ENCODE measurements at places on chromosomes 2 and 18.

DNA sequence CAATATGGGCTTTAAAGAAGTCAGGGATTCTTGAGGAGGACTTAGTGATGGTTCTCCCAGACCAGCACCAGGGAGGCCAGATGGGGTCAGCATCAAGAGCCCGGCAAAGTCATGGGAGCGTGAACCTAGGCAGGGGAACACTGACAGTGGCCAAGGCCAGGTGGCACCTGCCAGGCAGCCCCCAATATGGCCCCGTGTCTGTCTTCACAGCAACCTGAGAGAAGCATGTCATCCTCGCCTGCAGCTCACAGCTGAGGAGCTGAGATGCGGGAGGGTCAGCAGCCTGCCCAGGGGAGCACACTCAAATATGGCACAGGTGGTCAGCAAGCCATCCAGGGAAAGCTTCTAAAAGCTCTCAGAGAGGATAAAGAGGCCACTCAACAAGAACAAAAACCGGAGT, 105.7 kb upstream of the GPC1 start:
- no peak for DNase-seq

DNA sequence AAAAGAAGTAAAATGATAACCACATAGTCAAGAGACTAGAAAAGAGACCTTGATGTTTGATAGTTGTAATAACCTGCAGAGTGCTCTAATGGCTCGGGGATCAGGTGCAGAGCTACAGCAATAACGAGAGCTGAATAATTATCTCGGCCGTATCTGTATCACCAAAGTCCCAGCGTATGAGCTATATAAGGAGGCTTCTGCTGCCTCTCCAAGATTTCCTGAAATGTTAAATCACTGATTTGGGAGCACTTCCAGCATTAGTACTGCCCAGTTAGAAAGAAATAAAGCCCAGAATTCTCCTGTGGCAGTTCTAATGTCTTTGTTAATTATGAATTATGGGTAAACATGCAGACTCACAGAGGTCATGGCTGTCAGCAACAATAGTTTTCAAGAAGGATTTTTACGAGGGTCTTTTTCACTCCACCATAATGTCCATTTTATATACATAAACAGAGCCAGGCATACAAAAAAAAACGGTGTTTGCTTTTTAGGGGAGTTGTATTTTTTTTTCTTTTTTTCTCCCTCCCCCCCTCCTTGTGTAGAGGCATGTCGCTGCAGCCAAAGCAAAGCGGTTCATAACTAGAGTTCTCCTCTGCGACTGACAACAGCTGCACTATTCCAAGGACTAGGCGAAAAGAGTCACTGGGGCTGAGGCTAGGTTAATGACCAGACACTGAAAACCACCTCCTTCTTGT, 168.3 kb upstream of the VRK2 start:
- peak; percentile 42 for DNase-seq

GRCh38 chr2:216803791-216804190, 56.1 kb downstream of the TNP1 start:
- no peak for DNase-seq

- DNase-seq: no peak
These were observed 69.3 kb downstream of the SUMO1 start for GRCh38 chr2:202169131-202169530.

DNA sequence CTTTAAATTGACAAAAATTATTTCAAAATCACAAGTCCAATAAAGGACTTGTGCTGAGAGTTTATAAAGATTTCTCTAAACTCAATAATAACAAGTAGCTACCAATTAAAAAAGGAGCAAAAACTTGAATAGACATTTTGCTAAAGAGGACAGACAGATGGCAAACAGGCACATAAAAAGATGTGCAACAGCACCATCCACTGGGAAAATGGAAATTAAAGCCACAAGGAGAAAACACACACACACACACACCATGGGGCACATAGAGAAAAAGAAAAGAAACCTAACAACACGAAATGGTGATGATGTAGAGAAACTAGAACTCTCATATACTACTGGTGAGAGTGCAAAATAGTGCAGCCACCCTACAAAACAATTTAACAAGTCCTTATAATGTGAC, 12.6 kb upstream of the SLC9A4 start:
- DNase-seq: no peak

GRCh38 chr2:30237966-30238800, 6.8 kb downstream of the LBH start:
- DNase-seq: no peak

GRCh38 chr2:112182581-112183034, 44.4 kb downstream of the FBLN7 start:
- DNase-seq: no peak

DNA sequence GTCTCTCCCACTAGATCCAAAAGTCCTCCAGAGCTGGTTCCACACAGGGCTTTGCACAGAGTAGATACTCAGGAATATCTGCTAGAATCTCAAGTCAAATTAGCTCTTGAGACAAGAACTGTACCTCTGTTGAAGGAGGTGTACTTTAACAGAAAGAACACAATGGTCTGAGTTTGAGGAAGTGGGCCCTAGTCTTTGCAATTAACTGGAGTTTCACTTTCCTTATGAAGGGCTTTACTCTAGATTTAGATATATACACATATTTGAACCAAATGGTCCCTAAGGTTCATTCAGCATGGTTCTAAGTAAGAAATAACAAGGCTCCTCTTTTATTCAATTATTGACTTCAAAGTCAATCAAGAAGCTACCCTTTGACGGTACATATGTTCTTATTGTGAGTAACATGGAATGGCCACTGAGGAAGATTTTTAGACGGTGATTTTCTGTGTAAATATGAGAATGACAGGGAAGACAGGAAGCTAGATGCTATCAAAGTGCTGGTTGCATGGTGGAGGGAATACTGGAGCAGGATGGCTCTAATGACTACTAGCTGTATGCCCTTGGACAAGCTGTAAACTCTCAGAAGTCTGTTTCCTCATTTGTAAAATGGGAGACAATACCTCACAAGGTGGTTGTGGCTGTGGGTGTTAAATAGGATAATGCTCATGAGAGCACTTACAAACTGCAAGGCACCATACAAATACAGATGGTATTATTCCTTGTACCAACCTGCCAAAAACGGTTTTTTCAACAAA, 73.5 kb upstream of the SERTAD2 start:
- no peak for DNase-seq

- no peak for DNase-seq
These were observed 1.5 kb downstream of the TTC32 start for GRCh38 chr2:19899985-19900930.

DNA sequence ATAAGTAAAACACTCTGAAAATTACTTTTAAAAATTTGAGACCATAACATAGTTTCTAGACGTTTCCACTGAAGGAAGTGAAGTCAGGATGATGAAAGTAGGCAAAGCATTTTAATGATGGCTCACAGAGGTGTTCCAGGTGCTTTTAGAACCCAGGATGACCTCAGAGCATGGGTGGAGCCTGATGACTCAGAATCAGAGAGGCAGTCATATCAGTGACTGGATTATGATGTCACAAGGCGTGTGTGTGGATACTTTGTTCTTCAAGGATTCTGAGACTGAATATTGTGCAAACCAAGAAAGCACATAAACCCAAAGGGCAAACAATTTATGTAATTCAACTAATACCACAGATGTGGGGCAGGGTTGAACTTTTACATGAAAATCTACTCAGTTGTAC, 208.0 kb upstream of the FBXO11 start:
- DNase-seq: no peak

DNA sequence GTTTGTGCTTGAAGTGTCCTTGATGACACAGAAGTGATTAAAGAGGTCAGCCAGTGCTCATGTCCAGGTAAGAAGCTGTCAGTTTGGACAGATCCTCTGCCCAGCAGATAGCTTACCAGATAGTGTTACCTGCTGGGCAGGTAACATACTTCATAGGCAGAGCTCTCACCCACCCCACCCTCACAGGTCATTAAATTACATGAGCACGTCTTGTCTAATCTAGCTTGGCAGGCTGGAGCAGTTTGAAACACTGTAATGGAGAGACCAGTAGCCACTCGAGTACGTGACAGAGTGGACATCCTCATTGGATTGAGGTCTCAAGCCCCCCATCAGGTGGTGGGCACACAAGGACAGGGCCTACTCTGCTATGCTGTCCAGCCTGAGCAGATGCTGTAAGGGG, 27.1 kb downstream of the TTC32 start:
- no peak for DNase-seq

DNA sequence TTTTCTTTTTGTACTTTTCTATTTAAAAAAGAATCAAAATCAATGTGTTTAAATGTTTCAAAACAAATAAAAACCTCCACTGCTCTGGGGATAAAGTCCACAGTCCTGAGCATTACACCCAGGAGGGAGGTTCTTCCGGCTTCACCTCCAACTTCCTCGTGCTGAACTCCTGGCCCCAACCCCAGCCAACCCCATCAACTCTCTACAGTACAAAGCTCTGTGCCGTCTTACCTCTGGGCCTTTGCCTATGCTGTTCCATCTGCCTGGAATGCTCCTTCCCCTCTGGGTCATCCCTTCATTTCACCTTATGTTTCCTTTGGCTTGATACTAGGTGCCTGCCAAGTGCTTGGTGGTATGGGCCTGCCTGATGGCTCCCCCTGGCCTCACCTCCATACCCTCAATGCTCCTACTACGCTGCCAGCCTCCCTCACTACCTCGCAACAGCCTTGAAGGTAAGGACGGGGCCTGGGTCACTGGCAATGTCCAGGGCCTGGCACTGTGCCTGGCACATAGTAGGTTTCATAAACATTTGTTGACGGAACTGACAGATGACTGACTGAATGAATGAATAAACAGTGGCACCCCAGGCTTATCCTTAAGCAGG, 28.8 kb downstream of the SDC1 start:
- no peak for DNase-seq

DNA sequence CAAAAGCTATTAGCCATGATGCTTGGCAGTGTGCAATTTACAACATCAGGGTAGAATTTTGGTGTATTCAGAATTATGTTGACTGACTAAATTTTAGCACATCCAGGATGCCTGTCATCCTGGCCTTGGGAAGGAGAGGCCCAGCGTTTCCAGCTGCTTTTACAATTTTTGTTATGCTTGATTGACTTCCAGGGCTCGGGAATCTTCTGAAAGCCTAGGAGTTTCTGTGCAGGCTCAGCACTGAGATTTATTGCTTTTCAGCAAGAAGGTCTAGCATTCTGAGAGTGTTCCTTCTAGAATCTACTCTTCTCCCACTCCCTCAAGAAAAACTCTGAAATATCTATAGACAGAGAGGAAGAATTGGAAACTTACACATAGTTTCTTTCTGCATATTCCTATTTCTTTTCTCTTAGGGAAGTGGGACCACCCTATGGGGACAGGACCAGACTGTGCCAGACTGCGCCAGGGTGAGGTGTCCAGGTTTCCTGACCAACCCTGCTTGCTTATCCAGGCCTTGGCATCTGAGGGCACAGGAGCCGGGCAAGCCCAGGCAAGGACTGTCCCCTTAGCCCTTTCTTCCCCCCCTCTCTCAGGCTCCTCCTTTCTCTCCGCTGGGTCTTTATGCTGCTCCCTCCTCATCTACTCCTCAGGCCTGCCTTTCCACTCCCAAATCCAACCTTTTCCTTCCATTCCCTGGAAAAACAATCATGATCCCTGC, 26.9 kb downstream of the MAIP1 start:
- DNase-seq: no peak

DNA sequence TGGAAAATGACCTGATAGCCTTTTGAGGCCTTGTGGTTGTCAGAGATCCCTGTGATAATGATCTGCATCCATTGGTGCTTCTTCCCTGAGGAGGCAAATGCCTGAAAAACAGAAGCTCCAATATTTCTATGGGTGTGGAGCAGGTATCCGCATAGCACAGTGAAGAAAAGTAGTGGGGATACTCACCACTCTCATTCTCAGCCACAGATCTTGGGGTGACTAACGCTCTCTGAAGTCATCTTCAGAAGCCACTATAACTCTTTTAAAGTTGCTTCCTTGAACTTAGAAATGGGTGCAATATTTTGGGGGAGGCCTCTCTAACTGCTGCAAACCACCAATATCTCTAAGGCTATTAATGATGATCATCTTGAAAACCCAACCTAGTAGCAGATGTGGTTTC, 46.2 kb downstream of the ARHGAP15 start:
- DNase-seq: no peak

DNA sequence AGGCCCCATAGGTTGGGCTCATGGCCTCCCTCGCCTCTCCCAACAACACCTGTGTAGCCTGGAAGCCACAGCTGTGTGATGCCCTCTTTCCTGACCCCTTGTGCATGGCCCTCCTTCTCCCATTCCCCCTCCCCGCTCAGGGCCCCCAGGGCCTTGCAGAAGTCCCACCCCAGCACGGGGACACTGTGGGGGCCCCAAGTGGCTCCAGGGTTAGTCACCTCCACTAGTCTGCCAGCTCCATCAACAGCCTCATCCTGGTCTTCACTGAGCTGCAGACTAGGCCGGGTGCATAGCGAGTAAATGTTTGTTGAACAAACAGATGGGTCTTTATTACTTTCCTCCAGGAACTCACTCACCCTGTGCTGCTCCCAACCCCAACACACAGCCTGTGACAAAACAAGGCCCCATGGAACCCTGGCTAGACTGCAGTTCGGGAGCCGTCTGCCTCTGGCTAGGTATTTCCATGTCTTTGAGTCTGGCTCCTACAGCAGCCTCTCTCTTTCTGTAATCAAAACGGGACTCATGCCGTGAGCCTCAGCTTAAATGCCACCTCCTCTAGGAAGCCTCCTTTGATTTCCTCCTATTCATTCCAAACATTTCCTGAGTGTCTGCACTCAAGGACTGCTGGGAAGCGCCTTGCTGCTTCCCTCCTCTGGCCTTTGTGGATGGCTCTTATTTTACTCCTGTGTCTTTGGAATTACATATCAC, 109.9 kb upstream of the ID2 start:
- DNase-seq: no peak

DNA sequence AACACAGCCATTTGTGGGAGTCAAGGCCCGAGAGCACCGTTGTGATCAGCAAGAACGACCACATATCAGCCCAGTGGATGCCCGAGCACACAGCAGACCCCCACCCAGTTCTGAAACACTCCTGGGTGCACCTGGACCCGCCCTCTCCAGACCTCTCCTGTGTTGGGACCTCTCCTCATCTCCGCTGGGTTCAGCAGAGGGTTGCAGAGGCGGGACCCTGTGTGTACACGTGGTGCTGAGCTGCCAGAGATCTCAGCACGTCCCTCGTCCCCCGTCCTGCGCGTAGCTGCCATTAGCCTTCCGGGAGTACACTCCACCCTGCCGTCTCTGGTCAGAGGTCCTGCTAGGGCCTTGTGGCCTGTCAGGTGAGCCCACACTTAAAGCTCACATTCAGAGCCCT, 51.7 kb downstream of the ADI1 start:
- no peak for DNase-seq

- DNase-seq: no peak
These were observed 45.3 kb upstream of the SERPINE2 start for GRCh38 chr2:224084266-224084892.

GRCh38 chr2:63257473-63257872, 206.8 kb downstream of the OTX1 start:
- no peak for DNase-seq

GRCh38 chr2:168584911-168585310, 128.8 kb downstream of the CERS6 start:
- DNase-seq: no peak

GRCh38 chr2:239290618-239291474, 110.0 kb downstream of the HDAC4 start:
- no peak for DNase-seq

DNA sequence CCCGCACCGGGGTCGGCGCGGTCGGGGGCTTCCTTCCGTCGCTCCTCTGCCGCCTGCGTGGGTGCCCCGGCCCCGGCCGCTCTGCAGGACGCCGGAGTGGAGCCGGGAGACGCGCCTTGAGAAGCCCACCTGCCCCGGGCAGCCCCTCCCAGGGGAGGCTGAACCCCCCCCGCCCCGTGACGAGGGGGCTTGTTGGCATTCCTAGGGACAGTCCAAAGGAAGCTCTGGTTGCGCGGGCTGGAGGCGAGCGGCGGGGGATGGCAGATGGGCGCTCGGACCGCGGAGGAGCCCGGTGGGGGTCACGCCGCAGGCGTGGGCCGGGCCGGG, 133.5 kb upstream of the MGAT5 start:
- DNase-seq: no peak

Measured in NCI-H1694 (cell line).